ENCODE measurements at places on chromosomes 12 and 14.

GRCh38 chr14:36396798-36397197 lies 76.4 kb upstream of the MBIP start:
- DNase-seq, result no peak

GRCh38 chr12:104951759-104952509 lies 6.2 kb downstream of the SLC41A2 start:
- no peak for DNase-seq

GRCh38 chr12:102016472-102016871 lies 45.3 kb downstream of the WASHC3 start:
- no peak for DNase-seq

- no peak for DNase-seq
Observed at GRCh38 chr14:105885561-105886320, 359.4 kb downstream of the TMEM121 start.

DNA sequence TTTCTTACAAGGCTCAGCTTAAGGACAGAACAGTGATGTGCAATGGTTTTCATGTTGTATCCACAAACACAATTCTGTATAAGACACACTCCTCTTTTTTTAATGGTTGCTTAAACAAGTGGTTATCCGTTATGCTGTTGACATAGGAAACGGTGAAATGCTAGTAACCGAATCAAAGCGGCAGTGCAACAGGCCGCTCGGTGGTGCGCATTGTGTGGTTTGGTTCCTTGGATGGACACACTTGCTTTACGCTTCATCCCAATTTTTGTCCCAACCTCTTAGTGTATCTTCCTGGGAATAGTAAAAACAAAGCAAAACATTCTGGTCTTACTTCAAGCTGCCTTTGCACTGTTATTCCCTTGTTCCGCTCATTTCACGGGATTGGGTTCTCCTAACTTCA lies 650 bp upstream of the PTGER2 start:
- no peak for DNase-seq

DNA sequence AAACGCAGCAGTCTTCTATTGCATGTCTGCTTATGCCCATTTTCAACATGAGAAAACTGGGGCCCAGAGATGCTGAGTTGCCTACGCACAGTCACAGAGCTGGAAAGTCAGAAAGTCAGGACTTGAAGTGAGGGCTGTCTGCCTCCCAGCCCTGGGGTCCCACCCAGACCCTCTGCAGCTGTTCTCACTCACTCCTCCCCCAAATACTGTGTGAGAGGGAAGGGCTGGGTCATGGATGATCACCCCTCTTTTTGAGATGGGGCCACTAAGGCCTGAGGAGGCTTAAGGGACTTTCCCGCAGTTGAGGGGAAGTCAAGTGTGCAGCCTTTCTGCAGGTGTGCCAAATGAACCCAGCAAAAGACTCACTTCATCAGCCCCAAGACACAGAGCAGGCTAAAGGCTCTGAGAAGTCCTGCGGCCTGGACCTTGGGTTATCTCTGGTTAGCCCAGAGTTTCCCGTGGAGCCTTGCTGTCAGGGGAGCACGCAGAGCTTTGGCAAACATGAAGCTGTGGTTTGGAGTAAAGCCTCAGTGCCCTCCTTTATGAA lies 18.7 kb downstream of the DTX1 start:
- DNase-seq, result no peak

DNA sequence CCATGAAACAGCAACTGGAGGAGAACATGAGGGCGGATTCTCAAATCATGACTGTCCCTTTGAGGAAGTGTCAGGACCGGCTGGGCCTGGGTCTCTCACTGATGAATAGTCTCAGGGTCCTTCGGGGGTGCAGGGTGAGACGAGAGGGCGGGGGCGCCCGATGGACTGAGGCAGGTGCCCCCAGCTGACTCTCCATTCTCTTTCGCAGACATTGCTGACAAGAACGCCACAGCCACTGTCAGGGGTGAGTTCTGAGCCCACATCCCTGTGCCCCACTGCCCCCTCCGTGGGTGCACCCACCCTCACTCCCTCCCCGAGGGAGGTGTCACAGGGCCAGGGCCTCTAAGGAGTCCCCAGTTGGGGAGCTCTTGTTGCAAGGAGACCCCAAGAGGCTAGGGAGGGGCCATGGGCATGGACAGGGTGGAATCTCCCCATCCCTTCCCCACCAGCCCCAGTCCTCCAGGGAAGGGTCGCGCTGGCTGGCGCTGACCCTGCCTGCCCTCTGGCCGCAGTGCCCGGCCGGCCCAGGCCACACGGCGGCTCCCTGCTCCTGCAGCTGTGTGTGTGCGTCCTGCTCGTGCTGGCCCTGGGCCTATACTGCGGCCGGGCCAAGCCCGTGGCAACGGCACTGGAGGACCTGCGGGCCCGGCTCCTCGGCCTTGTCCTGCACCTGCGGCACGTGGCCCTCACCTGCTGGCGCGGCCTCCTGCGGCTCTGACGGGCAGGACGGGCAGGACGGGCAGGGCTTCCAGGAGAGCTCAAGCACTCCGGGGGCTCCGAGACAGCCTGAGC lies 8.7 kb downstream of the C14orf180 start:
- DNase-seq, result no peak

DNA sequence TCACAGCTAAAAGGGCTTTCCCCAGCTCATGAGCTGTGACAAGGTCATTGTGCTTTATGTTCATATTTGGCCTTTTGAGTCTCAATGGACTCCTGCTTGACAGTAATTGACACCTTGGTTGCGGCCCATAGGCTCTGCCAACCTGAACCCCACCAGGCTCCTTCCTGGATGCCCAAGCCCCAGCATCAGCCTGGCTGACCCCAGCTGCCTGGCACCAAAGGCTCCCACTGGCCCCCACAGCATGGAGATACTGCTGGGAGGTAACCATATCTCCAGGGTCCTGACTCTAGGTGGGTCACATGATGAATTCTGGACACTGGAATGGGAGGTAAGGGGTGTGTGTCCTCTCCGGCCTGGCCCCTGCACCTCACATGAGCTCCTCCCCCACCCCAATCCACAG lies 50.2 kb downstream of the CLMN start:
- no peak for DNase-seq

DNA sequence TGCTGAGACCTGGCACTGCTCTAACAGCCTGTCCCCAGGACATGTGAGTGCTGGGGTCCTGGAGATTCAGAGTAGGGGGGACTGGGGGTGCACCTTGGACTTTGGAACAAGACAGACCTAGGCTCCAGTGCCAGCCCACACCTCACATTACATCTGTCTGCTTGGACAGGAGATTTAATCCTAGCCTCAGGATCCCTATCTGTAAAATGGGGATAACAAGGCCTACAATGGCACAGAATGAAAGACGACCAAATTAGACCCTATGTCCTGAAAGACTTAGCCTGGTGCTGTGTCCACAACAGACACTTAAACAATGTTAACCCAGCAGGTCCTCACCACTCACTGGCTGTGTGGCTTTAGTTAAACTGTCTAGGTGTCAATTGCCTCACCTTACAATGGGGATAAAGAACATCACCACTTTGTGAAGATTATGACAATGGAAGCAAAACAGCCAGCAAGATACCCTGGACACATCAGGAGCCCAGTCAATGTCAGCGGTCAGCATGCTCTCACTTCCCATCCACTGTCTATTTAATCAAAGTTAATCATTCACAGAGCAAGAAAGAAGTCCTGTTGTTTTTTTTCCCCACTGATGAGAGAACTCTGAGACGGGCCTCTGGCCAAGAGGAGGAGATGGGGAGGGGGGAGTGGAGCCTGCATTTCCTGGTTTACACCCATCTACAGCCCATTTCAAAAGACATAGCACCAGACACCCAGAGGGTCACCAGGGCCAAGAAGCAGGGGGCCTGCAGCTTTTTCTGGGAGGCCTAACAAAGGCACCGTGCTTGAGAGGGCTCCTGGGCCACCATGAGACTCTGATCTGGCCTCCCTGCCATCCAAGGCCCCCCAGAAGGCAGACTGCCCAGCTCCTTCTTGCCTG lies 40.6 kb downstream of the ACTN1 start:
- DNase-seq, result no peak

GRCh38 chr12:124573839-124574786 lies 6.7 kb upstream of the NCOR2 start:
- no peak for DNase-seq

DNA sequence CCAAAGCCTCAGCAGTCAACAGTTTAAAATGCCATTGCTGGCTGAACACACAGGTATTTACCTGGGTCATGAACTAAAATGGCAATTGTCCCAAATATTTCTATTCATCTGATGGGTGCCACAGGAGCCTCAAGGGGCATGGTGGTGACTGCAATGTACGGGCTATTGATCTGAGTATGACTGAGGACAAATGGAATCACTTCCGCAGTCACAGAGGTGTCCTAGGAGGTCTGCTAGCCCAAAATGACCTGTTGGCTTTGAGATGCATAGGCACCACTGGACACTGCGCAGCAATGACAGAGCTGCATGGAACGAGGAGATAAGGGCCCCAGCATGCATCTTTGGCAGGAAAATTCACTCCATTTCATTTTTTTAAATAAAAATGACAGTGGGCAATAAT lies 474.1 kb upstream of the SOX5 start:
- DNase-seq, result no peak

GRCh38 chr12:55692631-55693322 lies 14.9 kb downstream of the ITGA7 start:
- no peak for DNase-seq
